ENCODE measurements at places on chromosomes 5 and 9.

- DNase-seq: no peak
Observed at GRCh38 chr5:10576121-10576789, 12.4 kb downstream of the ANKRD33B start.

DNA sequence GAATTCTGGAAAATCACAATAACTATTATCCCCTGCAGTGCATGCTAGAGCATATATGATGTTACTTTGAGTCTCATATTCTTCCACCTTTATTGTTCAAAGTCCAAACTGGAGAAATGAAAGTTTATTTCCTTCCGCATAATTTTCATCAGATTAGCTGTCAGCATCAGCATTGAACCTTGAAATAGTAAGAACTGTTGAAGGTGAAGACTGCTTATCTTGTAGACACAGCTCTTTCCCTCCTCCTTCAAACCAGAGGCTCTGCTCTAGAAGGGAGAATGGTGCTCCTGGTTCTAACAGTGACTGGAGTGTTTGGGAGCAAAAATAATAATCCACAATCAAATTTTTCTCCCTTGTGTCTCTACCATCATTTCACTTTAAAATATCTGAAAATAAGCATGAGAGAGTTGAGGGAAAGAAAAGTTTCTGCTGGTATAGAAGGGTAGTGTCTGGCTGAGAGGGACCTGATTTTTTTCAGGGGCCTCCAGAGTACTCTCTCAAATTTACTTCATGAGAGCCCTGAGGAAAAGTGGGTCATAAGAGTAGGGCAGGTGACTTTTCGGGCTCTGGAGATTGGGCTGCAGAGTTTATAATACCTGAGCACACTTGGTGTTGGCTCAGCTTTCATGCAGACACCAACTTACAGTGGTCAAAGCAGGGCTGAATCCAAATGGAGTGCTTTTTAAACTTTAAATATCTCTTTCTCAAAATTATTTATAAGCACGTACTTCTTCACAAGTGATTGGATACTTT lies 170.4 kb downstream of the ZDHHC21 start:
- DNase-seq: no peak

GRCh38 chr5:145465474-145466263 lies 369.5 kb downstream of the PRELID2 start:
- DNase-seq: no peak

DNA sequence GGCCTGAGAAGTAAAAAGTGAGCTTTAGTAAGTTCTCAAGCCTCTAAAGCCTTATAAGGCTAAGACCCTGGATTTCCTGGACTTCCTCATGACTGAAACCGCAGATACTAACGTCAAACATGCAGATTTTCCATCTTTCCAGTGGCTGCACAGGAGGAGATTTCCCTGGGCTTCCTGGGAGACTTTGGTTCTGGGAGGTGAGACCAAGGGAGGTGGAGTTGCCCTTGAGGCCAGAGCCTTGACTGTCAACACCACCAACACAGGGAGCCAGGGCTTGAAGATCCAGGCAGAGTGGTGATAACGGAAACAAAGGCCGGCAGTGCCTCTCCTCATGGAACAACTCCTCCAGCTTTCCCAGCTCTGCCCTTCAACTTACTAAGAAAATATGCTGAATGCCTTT lies 144.7 kb upstream of the LRRTM2 start:
- DNase-seq: no peak
